Spinal cord (tissue), 10 donors: ENCODE measurements at places on chromosomes 4 and X.

DNA sequence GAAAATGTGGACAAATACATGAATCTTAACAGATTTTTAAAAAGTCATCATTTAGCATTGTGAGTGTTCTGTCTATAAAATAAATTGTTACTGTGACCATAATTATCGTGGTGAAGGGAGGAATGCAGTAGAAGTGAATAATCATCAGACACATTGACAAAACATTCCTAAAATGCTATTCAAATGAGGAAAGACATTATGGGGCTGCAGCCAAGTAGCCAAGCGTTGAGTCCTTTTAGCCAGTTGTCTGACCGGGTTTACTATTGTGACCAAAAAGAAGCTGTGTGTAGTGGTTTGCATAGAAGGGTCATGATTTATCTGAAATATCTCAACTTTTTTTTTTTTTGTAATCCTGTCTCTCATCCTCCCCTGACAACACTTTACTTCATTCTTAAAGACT lies 19.5 kb downstream of the WWC2 start:
- no peak for DNase-seq

- peak; percentile 6 for DNase-seq
Measured at GRCh38 chr4:97819294-97819693, 324.0 kb downstream of the STPG2 start.

DNA sequence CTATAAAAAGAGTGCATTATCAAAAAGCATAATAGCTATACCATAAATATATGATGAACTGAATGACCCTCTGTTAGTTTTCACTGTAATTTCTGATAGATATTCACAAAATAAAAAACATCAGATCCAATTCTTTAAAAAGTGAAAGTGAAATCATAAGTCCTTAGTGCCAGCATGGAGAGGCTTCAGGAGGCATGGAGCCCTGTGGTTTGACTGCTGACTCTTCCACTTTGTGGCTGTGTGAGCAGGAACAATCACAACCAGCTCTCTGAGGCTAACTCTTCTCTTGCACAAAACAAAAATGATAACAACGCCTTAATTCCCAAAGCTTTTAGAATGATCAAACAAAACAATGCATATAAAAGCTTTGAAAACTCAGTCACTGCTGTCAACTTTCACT lies 1143.9 kb downstream of the PDHA2 start:
- DNase-seq = no peak

GRCh38 chrX:153549807-153550206 lies 32.4 kb downstream of the ATP2B3 start:
- DNase-seq = no peak
